ENCODE measurements at places on chromosomes 3 and 15.

- DNase-seq = no peak
Observed at GRCh38 chr3:51948016-51948580, 5.9 kb downstream of the PARP3 start.

DNA sequence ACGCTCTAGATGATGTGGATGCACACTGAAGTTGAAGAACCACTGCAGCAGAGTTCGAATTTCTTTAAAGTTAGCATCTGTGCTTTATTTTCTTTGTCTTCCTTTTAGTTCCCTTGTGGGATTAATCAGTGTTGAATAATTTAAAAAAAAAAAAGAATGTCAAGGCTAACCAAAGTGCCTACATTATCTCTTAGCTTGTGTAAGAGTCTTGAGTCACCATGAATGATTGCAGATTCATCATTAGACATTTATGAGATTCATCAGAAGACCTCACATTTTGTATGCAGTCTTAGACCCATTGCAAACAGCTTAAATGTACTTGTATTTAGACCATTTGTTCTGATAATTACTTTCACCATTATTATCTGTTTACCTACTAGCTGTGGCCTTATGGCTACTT, 182.2 kb downstream of the FNDC3B start:
- no peak for DNase-seq

GRCh38 chr15:27176785-27177406, 205.9 kb downstream of the GABRG3 start:
- DNase-seq = no peak

DNA sequence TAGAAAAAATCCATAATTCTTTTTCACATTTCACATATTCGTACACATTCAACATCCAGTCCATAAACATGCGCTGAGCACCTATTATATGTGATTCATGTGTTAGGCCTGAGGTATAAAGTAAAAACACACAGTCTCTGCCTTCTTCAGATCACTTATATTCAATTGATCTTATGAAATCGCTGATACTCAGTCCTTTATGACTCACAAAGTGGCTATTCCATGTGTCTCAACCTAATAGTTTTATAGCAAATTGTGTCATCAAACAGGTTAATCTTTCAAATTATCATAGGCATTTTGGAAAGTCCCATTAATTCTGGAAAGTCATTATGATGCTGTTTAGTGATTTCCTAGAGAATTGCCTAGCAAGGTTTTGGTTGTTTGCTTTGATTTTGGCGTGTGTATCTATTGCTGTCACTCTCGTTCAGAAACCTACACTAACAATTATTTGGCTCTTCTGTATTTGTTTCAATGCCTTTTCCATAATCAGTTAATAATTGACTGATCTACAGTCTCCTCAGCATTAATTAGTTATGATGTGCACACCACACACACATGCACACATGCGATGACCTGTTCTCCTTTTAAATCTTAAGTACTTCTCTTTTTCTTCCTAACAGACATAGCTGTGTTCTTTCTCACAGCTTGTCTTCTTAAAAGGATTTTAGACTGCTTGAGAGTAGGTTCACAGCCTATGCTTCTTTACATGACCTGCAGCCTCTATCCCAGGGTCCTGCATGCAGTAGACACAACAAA, 353.1 kb downstream of the MECOM start:
- DNase-seq = no peak

DNA sequence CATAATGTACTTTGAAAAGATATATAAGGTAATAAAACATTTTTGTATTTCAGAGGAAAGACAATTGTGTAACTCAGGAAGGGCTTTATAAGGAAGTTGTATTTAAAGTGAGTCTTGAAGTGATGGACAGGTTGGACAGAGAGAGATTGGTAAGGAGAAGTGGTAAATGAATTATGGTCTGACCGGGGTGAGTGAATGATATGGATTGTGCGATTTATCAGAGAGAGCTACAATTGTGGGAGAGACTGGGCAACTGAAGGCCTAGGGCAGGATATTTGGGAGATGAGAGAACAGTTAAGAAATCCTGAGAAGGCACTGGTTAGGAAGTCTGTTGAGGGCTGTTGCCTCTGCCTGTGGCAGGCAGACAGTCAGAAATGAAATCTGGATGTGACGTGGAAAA, 14.8 kb downstream of the IL1RAP start:
- no peak for DNase-seq

DNA sequence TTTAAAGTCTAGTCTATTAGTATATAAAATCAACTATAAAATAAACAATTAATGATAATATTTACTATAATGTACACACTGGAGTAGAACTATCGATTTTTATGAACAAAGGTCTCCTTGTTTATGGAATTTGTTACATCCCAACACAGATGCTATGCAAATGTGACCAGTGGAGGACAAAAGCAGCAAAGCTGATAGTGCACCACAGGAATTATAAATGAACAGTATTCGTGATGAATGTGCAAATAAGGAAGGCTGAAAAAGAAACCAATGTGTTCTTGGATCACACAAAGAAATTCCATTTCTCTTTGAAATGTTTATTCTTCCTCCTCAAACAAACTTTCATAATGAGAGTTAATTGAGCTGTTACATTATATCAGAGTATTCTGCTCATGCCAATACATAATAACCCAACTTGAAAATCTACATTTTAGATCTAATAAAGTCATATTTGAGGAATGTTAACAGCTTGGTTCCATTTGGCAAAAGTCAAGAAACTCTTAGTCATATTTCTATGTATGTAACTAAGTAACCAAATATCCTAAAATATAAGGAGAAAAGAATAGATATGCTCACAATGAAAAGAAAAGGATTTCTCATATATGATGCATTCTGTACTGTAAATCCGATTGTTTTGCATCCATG, 79.3 kb downstream of the NEK10 start:
- DNase-seq = no peak

DNA sequence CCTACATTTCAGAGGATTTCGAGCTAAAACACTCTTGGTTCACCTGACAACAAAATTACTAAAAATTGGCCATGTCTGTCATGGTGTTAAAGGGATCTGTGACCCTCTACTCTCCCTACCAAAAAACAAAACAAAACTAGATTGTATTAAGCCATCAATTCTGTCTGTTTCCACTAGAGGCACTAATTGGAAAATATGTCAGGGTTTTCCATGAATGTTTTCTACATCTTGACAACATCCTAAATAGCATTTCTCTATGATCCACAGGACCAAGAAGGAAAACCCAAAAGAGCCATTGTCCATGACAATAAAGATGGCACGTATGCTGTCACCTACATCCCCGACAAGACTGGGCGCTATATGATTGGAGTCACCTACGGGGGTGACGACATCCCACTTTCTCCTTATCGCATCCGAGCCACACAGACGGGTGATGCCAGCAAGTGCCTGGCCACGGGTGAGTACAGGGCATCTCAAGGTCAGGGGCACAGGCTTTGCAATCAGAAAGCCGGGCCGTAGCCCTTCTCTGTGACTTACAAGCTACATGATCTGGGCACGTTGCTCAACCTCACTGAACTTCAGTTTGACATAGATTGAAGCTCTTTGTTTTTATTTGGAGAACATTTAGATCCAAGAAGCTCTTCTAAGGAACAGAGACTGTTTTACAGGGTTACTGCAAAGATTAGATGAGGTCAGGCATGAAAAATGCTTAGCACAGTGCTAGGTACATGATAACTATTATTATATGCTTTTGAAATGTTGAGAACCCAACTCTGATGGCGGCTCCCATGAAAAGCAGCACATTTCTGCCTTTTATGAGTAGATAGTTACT, 74.8 kb downstream of the DNASE1L3 start:
- DNase-seq = no peak

DNA sequence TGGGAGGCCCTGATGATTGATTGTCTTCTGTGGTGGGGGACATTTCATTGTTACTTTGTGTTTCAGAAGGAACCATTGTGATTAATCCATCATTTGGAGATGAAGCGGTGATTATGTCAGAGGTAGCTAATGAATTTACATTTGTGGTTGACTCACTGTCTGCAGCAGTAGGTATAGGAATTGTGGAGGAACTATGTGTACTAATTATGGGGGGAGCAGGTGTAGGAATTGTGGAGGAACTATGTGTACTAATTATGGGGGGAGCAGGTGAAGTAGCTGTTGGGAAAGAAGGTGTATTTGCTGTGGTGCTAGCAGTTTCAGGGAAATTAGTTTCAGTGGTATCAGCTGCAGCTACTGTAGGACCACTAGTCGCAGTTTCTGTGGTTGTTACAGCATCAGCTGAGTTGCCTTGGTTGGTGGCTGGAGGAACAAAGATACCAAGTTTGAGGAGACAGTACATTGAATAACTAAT, 6.9 kb downstream of the MUC13 start:
- no peak for DNase-seq

GRCh38 chr15:89898614-89899294, 5.0 kb upstream of the AP3S2 start:
- peak; percentile 66 for DNase-seq

DNA sequence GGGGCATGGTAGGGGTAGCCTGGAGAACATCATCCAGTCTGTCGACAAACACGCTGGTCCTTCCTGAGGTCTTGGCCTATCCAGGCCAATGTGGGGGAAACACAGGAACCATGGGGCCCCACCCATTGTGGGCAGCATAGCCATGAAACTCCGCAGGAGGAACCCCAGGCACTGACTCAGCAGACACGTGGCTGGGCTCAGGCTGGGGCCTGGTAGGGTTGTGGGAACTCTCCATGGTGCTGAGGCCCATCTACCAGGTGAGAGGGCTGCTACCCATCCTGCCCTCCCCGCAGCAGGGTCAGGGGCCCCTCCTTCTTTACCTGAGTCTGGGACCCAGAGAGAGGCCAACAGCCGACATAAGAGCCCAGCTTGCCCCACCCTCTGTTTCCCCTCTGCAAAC, 22.6 kb upstream of the CACNA2D2 start:
- DNase-seq = no peak

DNA sequence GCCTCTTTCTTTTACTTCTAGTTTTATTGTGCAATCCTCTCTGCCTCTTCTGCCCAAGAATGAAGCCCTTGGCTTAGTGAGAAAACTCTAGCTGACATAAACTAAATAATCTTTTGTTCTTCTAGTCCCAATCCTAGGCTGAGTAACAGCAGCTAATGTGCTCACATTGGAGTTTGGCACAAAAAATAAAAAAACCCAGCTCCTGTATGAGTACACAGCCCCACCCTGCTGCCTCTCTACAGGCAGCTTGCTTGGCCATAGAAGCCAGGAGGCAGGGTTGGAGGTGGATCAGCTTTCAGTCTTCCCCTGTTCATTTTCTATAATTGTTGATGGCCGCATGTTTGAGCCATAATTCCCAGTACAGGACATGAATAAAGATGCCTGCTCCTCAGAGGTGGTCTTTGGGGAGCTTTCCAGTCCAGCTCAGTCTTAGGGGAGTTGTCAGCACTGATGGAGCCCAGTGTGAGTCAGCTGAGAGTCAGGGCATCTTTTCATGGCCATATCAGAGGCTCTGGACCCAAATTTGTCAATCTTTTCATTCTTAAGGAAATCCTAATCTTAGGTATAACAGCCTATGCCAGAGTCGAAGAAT, 46.7 kb downstream of the RTP1 start:
- no peak for DNase-seq

DNA sequence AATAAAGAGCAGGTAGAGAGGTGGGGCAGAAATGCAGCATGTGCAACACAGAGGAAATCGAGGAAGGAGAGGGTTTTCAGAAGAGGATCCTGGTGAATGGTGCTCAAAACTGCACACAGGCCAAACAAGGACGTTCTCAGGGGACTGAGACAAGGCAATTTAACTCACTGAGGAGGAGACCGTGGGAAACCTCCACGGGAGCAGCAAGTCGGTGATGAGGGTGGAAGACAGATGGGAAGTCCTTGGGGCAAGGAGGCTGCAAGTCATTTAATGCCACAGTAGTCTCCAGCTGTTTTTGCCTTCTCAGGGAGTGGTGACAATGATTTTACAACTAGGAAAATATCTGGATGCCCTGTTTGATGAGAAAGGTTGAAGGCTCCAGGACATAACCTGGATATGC, 11.5 kb upstream of the PDIA5 start:
- no peak for DNase-seq

DNA sequence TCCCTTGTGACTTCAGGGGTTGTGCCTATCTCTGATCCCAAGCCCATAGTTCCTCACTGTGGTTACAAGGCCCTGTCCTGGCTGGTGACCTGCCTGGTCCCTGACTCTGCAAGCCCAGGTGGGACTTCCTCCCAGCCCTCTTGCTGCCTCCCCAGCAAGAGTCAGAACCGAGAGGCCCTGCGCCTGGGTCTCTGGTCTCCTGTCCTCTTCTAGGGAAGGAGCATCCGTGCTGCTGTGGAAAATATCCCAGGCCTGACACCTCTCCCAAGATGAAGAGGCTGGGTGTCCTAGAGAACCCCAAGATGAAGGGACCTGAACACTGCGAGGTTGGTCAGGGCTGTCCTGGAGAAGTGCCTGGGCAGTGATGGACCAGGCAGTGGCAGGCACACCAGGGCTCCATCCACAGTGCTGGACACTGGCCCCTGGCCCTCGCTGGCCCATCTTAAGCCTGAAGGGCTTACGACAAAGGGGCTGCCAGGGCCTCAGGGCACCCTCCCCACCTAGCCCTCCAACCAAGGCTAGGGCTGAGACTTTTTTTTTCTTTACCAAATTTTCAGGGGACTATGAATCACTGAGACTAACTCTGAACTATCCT, 32.7 kb downstream of the PTH1R start:
- no peak for DNase-seq

DNA sequence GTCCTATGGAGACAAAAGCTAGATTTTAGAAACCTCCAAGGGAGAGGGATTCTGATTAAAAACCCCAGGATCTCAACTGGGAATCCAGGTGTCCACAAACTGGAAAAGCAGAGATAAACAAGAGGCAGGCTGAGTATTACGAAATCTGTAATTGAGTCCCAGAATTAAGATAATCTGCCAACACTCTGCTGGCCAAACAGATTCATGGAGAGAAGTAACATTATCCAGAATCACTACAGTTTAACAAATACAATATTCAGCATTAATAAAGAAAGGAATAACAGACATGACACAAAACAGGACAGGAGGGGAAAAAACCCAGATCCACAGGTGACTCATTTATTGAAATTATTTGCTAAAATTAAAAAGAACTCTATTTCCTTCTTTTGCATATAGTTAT, 227.2 kb upstream of the NANOGP8 start:
- no peak for DNase-seq

DNA sequence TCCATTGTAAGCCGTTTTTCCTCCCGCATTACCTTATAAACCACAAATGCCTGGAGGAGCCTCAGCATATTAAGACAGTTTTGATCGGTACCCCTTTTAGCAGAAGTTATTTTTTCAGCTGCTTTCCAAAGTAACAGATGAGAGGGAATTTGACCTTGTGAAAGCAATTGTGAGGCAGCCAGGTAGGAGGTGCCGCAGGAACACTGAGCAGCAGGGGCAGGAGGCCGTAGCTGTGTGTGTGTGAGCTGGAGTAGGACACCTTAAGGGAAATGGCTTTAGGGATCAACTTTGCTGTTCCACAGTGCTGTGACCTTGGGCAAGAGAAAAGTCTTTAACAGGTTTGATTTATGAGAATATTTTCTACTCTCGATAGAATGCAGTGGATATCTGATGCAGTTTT, 482.1 kb downstream of the IL5RA start:
- DNase-seq = no peak

DNA sequence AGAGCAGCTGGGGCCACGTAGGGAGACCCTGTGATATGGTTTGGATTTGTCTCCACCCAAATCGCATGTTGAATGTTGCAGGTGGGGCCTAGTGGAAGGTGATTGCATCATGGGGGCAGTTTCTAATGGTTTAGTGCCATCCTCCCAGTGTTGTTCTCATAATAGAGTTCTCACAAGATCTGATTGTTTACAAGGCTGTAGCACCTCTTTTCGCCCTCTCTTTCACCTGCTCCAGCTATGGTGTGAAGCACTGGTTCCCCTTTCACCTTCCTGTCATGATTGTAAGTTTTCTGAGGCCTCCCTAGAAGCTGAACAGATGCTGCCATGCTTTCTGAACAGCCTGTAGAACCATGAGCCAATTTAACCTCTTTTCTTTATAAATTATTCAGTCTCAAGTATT, 198.9 kb upstream of the CBLB start:
- no peak for DNase-seq
